ENCODE measurements at places on chromosomes 7 and 10. TPM values are rescaled to one million over a fixed set of nuclear protein-coding genes. Genes with fewer than 3 reads are reported as not detected.
A peak's percentile ranks its signal among the peaks of the same experiment; 100 is the strongest.

DNA sequence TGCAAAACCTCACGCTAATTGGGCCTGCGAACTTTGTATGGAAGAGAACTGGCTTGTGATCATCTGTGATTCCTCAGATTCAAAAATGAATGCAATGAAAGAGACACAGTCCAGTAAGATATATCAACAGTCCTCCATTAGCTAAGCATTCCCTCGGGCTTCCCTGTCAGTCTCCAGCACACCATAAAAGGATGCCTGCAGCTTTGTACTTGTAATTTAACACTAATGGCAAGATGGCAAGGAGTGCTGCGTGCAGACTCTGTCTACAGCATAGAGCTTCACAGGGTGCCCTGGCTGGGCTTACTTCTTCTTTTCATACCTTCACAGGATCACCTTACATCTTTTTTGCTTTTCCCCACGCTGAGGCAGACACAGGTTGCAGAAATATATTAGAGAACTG, 200.0 kb downstream of the GFRA1 start:
- H3K27me3 ChIP-seq: no peaks in the 10 kb centered on the region
- H3K4me3 ChIP-seq: no peak overlapping the region
- H3K27ac ChIP-seq: no peak overlapping the region
- no peaks in the 10 kb centered on the region for H3K4me1 ChIP-seq
- no peaks in the 10 kb centered on the region for H3K36me3 ChIP-seq
- DNase-seq: no peak

GRCh38 chr7:6395898-6396595, 51.7 kb downstream of the DAGLB start:
- no peak for DNase-seq
- H3K27ac ChIP-seq: no peak overlapping the region
- peaks cover 30% of the 10 kb centered on the region for H3K4me1 ChIP-seq
- H3K4me3 ChIP-seq: no peak overlapping the region
- no peaks in the 10 kb centered on the region for H3K27me3 ChIP-seq
- H3K36me3 ChIP-seq: peaks cover 46% of the 10 kb centered on the region

DNA sequence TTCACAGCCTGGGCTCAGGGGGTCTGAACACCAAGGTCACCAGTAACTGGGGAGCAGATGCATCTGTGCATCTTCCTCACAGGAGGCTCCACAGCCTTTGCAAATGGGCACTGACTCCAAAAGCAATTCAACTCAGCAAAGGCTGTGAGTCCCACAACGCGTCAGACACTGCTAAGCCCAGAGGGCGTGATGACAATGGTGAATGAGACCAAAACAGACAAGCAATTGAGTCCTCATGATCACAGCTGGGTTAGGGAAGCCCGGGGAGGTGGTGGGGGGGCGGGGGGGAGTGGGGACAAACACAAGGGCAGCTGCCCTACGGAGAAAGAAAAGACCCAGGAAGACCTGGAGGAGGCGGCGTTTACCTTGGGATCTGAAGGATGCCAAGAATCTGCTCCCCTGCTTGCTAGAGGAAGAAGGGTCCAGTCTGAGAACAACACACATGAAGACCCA, 61.6 kb upstream of the RNF32 start:
- DNase-seq: no peak
- no peaks in the 10 kb centered on the region for H3K36me3 ChIP-seq
- H3K27me3 ChIP-seq: no peaks in the 10 kb centered on the region
- H3K4me3 ChIP-seq: no peak overlapping the region
- H3K4me1 ChIP-seq: no peaks in the 10 kb centered on the region

GRCh38 chr7:121752706-121753105, 120.3 kb upstream of the PTPRZ1 start:
- H3K4me1 ChIP-seq: no peaks in the 10 kb centered on the region
- no peak overlapping the region for H3K27ac ChIP-seq
- no peaks in the 10 kb centered on the region for H3K27me3 ChIP-seq

- H3K4me3 ChIP-seq: no peak overlapping the region
- no peaks in the 10 kb centered on the region for H3K4me1 ChIP-seq
- no peak overlapping the region for H3K27ac ChIP-seq
- H3K36me3 ChIP-seq: peaks cover 24% of the 10 kb centered on the region
- no peak for DNase-seq
These were observed 77.9 kb upstream of the SAMD8 start for GRCh38 chr10:75033399-75034130.

DNA sequence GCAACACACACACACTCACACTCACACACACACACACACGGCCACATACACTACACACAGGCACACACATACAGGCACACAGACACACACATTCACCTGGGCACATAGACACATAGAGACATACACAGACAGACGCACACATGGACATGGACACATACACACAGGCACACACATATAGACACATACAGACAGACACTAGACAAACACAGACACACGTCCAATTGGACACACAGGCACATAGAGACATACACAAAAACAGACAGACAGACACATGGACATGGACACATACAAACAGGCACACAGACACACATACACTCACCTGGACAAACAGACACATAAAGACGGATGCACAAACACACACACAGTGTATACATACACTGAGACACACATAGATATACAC, 21.7 kb upstream of the ACTR3B start:
- no peak for DNase-seq
- no peaks in the 10 kb centered on the region for H3K27me3 ChIP-seq
- H3K36me3 ChIP-seq: no peaks in the 10 kb centered on the region
- H3K4me3 ChIP-seq: no peak overlapping the region
- no peak overlapping the region for H3K27ac ChIP-seq

GRCh38 chr7:28957751-28958234, 337 bp downstream of the TRIL start:
- peaks cover 15% of the 10 kb centered on the region for H3K4me1 ChIP-seq
- H3K27me3 ChIP-seq: peaks cover 39% of the 10 kb centered on the region
- peak overlapping the region; percentile 50 for H3K27ac ChIP-seq
- H3K4me3 ChIP-seq: peak overlapping the region; percentile 45

GRCh38 chr7:38189231-38189938, 11.3 kb downstream of the STARD3NL start:
- H3K27ac ChIP-seq: no peak overlapping the region
- no peaks in the 10 kb centered on the region for H3K27me3 ChIP-seq
- no peak overlapping the region for H3K4me3 ChIP-seq
- DNase-seq: no peak

- peaks cover 8% of the 10 kb centered on the region for H3K4me1 ChIP-seq
- H3K4me3 ChIP-seq: no peak overlapping the region
- H3K27me3 ChIP-seq: peaks cover 83% of the 10 kb centered on the region
- H3K27ac ChIP-seq: no peak overlapping the region
These were observed 5.2 kb downstream of the EBF3 start for GRCh38 chr10:129958629-129959543.

DNA sequence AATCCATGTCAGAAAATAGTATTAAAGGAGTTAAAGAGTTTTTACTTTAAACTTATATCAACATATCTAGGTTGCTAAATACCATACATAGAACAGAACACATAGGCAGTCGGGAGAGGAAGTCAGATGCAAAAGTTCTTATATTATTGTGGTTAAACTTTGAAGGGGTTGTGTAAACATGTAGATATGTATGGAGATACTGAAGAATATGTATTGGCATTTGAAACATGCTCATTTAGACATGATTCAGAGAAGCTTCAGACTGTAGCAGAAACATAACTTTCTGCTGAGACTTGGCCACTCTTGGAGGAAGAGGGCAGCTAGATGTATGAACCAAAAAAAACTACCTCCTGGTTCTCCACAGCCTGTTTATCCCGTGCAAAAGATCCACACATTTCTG, 103.5 kb upstream of the FERD3L start:
- no peaks in the 10 kb centered on the region for H3K36me3 ChIP-seq
- H3K27me3 ChIP-seq: no peaks in the 10 kb centered on the region
- H3K27ac ChIP-seq: no peak overlapping the region
- no peak overlapping the region for H3K4me3 ChIP-seq
- no peaks in the 10 kb centered on the region for H3K4me1 ChIP-seq

DNA sequence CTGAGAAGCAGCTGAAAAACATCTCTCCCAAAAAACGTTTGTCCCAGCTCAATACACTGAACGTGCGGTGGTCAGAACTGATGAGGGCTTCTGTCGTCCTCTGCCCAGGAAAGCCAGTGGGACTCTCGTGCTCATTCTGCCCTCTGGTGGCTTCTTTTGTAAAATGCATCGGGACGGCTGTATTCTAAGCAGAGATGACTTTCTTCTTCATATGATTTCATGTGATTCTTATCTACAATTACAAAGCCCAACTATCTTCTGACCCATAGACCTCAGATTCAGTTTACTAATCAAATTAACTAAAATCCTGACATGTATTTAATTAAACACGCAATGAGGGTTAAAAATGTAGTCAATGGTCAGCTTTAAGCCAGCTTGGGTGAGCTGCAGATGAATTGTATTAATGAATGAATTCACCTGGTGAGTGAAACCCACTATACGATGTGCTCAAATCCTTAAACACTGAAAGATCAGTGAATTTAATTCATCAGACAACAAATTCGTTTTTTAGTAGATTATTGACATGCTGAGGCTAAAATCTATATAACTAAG, 117.6 kb upstream of the FAM204A start:
- no peak overlapping the region for H3K27ac ChIP-seq
- H3K4me3 ChIP-seq: peak overlapping the region; percentile 7
- H3K4me1 ChIP-seq: peaks cover 11% of the 10 kb centered on the region
- DNase-seq: no peak
- H3K36me3 ChIP-seq: no peaks in the 10 kb centered on the region

DNA sequence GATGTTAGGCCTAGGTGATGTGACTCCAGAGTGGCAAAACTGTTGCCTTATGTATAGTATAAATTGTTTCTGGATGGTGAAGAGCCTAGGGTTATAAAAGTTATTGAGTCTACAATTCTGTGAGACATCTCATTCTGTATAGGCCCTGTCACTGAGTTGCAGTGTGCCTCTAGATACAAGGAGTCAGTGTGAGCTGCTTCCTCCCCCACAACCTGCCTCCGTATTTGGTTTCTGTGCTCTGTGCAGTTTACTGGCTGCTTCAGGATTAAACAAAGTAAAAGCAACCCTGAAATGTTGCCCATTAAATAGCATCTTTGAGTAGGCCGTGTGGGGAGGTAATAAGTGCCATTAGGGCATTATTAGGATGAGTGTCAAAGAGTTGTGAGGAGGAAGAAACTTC, 1.9 kb upstream of the IFRD1 start:
- DNase-seq: no peak
- no peaks in the 10 kb centered on the region for H3K27me3 ChIP-seq

- DNase-seq: peak; percentile 65
- H3K27me3 ChIP-seq: no peaks in the 10 kb centered on the region
- no peaks in the 10 kb centered on the region for H3K36me3 ChIP-seq
- H3K4me1 ChIP-seq: peaks cover 55% of the 10 kb centered on the region
These were observed 61.2 kb upstream of the CAPZA2 start for GRCh38 chr7:116801092-116801710.

- H3K27ac ChIP-seq: peak overlapping the region; percentile 20
- H3K4me3 ChIP-seq: no peak overlapping the region
- H3K4me1 ChIP-seq: peaks cover 3% of the 10 kb centered on the region
- no peaks in the 10 kb centered on the region for H3K36me3 ChIP-seq
- peak; percentile 51 for DNase-seq
These were observed 65.9 kb upstream of the CC2D2B start for GRCh38 chr10:95841661-95842498.

GRCh38 chr10:391305-391704, 256.1 kb downstream of the ZMYND11 start:
- no peaks in the 10 kb centered on the region for H3K27me3 ChIP-seq
- peaks cover 46% of the 10 kb centered on the region for H3K36me3 ChIP-seq
- H3K4me1 ChIP-seq: peaks cover 3% of the 10 kb centered on the region

Gene PNLIPRP3
- polyA plus RNA-seq: not detected

Gene DPCD
- 17.4 TPM for polyA plus RNA-seq

Gene HTR5A
- polyA plus RNA-seq: 0.03 TPM

Gene RHOBTB1
- 21.8 TPM for polyA plus RNA-seq

Gene FRMPD2
- 0.06 TPM for polyA plus RNA-seq

Data from large intestine (tissue), 12 donors.